ENCODE measurements at places on chromosomes 12 and 14.

DNA sequence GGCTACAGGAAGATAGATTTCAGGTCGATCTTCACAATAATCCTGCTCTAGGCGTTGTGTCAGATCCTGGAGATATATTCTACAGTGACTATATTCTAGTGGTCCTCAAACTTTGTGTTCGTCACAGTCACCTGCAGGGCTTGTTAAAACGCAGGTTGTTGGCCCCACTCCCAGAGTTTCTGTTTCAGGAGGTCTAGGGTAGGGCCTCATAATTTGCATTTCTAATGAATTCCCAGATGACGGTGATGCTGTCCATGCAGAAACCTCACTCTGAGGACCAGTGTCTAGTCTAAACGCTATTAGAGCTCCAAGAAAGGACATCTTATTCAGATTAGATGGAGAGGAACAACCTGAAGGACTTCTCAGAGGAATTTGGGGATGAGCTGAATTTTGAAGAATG, 13.2 kb upstream of the SLC6A13 start:
- no peak for DNase-seq

- DNase-seq: no peak
Measured at GRCh38 chr14:105123064-105123665, 45.4 kb downstream of the JAG2 start.

DNA sequence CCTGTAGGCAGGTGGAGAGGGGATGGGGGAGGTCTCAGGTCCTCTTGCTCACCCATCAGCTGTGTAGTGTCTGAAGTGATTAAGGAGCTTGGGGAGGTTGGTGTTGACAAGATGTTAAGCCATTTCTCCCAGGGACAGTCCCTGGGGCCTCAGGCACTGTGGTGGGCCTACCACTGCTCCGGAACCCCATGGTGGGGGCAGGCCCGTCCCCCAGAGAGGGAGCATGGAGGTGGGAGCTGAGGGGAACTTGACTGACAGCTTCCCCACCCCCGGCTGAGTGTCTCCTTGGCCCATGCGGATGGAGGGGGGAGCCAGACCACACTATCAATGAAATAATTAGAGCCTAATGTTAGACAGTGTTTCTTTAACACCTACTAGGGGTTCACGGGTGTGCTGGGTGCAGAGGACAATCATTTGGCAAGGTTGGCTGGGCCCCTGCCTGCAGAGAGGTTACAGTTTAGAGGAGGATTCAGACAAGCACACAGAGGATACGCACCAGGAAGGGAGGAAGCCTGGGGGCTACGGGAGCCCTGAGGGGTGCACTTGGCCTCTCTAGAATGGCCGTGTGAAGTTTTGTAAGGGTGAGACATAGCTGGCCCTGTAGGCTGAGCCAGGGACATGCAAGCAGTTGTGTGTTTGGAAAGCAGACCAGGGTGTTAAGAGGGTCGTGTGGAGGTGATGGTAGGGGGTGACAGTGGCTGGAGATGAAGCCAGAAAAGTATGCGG, 19.3 kb upstream of the KRT80 start:
- no peak for DNase-seq

DNA sequence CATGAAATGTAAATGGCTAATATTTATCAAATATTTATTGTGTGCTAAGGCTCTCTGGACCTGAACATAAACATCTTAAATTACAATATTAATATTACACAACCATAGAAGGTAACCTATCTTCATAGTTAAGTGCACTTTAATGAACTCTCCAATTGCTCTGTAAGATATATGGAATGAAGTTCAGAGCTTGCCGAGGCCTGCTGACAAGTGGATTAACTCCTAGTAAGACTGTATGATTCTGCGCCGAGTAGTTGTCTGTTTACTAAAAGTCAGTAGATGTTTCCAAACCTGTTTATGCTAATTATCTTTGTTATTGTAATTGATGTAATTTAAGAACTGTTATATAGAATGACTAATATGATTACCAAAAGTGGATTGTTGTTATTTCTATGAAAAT, 77.2 kb downstream of the PTPRR start:
- no peak for DNase-seq

- DNase-seq: no peak
Measured at GRCh38 chr12:121455766-121456420, 56.0 kb downstream of the RNF34 start.

DNA sequence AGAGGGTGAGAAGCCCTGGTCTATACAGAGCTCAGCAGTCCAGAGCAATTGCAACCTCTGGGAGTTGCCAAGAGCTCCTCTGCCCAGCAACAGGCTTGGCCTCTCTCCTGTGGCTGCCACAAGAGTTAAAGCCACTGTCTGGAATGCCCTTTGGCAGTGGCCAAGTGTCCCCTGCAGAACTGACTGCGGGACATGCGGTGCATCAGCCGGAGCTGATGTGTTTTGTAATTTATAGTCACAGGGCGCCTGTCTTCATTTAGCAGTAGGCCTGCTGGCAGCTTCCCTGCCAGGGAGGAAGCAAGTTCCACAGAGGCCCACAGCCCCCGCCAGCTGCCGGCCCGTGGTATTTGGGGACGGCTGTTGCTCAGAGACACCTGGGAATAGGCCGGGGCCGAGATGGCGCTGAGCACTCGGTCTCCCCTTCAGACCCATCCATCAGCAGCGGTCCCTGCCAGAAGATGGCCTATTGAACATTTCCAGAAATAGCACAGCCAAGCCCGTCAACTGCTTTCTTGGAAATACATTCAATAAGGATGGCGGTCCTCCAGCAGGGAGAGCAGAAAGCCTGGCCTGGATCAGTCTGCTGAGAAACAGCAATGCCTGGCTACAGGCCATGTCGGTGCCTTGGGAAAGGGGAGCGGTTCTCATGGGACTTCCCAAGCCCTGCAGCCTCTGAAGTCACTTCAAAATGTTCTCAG, 217.4 kb downstream of the CRADD start:
- DNase-seq: peak; percentile 80

GRCh38 chr12:121783766-121784165, 9.7 kb downstream of the RHOF start:
- DNase-seq: no peak

DNA sequence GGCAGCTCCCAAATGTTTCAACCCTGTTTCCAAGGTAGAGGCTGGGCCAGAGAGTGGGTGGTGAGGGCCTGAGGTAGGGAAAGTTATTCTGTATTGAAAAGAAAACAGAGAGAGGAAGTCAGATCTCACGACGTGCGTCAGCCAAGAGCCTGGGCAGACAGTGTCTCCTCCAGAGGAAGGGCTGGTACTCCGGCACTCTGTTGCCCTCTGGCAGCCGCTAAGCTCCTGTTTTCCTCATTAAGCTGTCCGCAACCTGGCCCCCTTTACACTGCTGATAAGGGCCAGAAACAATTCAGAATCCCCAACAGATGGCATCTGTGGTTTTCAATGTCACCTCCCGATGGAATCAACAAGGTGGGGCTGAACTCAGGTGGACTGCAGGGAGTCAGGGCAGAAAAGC, 26.0 kb upstream of the LTBP2 start:
- no peak for DNase-seq

- peak; percentile 32 for DNase-seq
Measured at GRCh38 chr14:71029236-71029781, 122.0 kb downstream of the PCNX1 start.

DNA sequence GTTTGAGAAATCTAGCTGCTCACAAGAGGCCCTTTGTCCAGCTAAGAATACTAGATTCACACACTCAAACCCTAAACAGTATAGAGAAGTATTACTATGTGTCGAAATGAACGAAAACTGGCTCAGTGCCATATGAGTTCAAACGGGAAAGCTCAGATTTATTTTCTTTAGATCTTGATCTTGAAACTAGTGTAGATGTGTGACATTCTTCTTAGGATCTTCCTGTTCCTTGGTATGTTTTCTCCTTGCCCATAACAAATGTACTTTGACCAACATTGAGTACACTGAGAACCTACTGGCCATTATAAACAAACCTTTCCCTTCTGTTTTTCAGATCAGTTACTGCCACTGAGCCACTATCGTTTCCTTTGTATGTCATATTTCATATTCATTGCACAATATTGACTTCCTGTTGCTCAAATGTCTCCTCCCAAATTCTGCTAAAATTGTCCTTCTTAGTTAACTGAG, 21.3 kb downstream of the MYBPC1 start:
- DNase-seq: no peak

DNA sequence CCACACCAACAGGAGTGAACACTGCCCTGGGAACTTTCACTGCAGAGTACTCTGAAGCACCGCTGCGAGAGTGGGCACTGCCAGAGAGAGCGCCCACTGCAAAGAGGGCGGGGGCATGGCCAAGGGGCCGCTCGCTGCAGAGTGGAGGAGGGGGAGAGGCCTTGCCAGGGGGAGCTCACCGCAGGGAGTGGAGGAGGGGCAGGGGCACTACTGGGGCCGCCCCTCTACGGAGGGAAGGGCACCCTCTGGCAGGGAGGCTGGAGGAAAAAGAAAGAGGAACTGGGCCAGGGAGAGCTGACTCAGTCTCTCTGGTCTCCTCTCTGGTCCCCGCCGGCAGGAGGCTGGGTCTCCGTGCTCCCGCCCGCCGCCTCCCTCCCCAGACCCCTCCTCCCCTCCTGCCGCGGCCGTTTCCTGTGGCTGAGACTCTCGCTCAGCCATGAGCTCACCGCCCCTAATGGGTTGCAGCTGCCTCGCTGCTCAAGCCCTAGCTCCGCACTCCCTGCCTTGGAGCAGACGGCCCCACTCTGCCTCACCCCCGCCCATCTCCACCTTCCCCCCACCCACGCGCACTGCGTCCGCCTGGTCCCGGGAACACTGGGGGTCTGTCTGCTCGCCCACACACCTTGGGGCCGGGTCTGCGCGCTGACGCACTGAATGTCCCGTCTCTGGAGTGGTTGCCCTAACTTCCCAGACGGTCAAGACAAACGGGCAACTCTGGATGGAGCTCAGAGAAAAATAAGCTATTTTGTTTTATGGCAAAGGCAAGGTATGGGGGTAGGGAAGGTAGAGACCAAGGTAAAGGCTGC, 1.3 kb downstream of the ARHGEF40 start:
- DNase-seq: peak; percentile 96

DNA sequence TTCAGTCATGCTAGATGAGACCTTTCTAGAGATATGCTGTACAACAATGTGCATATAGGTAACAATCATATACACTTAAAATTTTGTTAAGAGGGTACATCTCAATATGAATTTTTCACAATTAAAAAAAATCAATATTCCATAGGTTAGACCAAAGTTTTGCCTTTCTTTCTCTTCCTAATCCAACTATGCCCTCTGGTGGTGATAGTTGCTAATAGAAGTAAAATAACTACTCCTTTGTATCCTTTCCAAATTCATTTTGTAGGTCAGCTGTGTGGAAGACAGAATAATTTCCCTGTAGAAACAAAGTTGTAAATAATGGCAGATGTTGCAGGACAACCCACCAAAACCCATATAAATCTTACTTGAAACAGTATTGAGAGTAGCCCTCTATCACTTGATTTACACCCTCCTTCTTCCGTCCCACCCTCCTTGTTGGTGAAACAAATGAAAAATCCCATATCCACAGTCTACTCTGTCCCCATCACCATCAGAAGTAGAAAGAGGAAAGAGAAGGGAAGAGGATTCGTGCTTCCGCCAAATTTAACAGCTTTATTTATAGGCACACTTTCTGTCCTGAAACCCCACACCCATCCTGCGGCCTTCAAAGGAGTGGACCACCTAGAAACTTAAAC, 34.2 kb upstream of the KICS2 start:
- DNase-seq: peak; percentile 70

DNA sequence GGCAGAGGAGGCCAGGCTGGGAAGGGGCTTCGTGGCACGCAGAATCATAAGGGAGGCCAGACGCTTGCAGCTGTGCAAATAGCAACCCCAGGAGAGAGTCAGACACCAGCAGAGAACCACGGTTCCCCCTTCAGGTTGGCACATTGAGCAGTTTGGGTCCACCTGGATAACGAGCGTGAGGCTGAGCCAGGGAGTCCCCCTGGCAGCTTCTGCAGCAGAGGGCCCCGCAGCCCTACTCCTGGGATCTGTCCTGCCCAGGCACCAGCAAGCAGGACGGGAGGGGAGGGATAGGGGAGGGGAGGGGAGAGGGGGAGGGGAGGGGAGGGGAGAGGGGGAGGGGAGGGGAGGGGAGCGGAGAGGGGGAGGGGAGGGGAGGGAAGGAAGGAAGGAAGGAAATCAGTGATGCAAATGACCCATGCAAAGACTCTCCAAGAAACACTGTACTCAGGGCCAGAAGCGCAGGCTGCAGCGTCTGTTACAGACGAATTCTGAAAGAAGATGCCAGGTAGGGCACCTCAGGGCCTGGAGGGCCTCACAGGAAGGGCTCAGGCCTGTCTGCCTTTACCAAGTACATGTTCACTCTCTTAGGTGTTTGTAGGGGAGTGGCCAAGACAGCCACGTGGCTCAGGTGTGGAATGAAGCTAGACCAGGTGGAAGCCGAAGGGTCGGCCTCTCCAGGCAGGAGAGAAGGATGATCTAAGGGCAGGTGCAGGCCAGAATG, 32.3 kb upstream of the MMP17 start:
- DNase-seq: no peak

DNA sequence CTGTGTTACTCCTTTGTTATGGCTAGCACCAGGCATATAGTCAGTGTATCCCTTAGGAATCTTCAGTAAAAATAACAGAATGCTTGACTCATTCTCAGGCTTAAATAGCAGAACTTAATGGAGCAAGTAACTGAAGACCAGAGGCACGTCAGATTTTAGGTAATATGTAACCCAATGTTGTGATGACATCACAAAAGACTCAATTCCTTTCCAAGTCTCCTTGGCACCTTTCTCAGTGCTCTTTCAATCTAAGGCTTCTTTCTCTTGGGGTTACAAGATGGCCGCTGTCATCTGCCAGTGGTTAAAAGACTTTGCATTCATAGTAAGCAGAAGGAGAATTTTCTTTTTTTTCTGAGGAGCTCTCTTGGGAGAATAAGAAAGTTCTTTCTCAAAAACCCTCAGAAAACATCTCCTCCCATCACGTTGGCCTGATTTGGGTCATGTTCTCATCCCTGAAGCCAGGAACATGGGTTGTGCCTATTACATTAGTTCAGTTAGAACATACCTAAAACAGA, 33.4 kb upstream of the DCN start:
- peak; percentile 27 for DNase-seq

- DNase-seq: no peak
Measured at GRCh38 chr14:60845523-60845922, 111.0 kb downstream of the MNAT1 start.

DNA sequence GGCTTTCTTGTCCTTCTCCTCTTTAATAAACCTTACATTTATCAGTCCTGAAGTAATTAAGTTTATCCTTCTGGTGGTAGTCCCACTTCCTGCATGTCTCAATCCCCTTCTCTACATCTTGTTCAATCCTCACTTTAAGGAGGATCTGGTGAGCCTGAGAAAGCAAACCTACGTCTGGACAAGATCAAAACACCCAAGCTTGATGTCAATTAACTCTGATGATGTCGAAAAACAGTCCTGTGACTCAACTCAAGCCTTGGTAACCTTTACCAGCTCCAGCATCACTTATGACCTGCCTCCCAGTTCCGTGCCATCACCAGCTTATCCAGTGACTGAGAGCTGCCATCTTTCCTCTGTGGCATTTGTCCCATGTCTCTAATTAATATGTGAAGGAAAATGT, 79.3 kb downstream of the ZFC3H1 start:
- DNase-seq: no peak

GRCh38 chr14:68380329-68380741, 412.5 kb downstream of the ZFP36L1 start:
- DNase-seq: peak; percentile 45

- peak; percentile 86 for DNase-seq
Measured at GRCh38 chr12:26097046-26097878, 27.6 kb downstream of the BHLHE41 start.
